Caudate nucleus (tissue), 63 donors: ENCODE measurements at places on chromosomes 7 and 10.

DNA sequence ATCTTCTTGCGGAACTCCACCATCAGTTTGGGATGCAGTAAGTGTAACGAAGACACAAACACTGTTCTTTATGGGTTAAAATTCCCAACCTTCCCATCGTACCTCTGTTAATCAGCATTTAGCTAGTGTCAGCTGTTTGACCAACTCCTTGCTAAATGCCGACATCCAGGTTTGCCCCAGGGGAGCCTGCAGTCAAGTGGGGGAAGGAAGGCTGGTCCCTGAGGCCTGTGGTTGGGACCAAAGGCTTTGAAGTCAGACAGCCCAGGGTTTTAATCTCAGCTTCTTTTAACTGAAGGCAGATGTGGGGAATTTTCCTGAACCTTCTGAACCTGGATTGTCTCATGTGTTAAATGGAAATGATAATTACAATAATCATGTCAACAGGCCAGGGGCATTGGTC lies 443.7 kb downstream of the GLRX3 start:
- DNase-seq, result no peak

DNA sequence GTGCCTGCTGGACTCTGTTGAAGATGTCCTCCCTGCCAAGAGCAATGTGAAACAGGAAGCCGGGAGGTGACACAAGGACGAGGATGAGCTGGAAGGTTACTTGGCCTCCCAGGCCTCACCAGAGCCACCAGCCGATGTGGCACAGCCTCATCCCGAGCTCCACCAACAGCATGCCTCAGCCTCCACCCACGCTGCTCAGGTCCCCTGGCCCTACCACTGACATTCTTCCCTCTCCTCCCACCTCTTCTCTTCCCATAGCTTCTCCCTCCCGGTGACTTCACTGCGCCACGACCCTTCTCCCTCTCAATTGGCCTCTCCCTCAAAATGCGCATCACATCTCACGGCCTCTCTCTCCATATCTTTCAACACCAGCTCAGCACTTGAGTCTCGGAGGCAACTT lies 249.9 kb downstream of the SKAP2 start:
- no peak for DNase-seq

DNA sequence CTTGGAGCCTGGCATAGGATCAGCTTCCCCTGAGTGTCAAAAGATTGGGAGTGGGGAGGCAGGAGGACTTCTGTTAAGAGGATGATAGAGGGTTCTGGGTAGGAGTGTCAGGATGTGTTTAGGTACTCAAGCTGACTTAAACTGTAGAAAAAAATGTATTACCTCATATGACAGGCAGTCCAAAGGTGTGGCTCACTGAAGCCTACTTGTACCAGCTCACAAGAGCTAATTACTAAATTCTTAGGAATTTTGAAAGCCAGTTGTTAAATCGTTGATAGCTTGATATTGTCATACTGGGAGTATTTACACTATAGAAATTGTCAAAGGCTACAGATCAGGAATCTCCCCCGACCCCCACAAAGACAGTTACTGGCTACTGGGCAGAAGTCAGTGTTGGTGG lies 32.1 kb downstream of the FAS start:
- no peak for DNase-seq

DNA sequence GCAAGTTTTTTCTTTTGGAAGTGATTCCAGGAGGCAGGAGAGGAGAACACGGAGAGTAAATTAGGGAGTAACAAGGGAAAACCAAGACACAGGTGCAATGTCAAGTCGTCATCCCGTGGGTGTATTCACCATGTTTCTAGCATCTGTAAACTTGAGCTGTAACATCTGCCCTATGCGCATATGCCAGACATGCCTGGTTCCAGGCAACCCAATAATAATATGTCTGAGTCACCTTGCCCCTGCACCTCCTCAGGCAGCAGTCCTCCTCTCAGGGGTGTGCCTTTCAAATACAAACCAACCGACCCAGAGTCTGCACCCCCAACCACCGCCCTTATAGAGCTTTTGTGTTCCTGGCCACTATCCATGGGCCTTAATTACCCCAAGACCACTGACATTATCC lies 107.0 kb upstream of the PDE1C start:
- no peak for DNase-seq

DNA sequence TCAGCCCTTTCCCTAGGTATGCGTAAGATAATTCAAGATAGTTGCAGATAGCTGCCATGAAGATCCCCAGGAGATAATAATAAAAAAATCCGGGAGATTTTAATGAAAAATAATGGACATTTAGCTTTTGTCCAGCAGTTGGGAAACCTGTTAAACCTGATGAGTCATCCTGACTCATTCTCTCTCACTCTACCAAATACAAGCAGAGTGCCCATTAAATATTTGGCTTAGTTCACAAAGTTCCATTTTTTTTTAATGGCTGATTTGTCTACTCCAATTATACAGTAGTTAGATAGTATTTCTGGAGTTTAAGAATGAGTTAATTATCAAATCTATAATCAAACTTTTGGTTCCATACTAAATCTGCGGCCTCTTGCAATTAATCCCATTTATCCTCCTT lies 2.1 kb upstream of the SHTN1 start:
- DNase-seq, result no peak

DNA sequence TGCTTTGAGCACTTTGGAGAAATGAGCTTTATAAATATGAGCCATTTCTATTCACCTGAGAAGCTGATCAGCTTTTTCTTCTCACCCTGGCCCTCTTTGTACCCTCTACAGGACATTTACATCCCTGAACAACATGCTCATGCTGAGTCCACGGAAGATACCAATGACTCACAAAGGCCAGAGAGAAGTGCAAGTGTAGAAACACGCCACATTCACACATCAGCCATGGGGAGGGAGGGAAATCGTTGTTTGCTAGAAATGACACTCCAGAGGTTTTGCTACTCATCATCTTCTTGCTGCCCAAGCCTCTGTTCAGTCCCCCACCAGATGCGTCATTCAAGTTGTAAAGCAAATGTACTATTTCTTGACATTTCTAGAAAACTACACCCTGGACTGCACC lies 2.8 kb upstream of the UCN3 start:
- no peak for DNase-seq

DNA sequence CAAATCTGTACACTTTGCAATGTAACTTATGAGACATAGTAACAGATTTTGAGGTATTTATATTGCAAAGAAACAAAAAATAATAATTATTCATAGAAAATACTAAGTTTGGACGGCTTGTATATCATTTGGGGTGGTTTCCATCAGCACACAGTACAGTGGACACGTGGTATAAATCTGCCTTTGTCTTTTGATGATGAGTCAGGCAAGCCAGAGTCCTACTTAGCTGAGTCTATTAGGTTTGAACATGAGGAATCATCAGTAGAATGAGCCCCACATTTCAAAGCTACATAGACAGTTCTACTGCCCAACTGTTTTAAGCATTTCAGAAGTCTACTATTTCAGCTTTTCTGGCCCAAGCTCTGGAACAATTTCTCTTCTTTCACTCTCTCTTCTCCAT lies 803.2 kb downstream of the PHTF2 start:
- DNase-seq, result no peak

- DNase-seq, result no peak
These were observed 17.3 kb downstream of the FAM107B start for GRCh38 chr10:14757394-14757793.

DNA sequence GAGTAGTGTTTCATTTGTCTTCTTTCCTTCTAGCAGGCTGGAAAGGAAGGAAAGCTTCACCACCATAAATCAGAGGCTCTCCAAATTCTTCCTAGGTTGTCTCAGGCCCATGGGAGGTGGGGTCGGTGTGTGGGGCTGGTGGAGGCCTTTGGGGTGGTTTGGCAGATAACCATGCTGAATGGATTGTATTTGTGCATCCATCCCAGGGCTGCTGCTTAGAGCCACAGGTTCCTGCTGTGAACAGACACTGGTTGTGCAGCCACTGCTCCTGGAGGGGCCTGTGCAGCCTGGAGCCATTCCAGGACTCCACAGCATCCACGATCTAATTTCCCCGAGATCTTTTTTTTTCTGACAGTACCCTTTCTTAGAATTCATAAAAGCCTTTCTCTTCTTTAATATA lies 741.8 kb downstream of the SUGCT start:
- DNase-seq, result no peak

DNA sequence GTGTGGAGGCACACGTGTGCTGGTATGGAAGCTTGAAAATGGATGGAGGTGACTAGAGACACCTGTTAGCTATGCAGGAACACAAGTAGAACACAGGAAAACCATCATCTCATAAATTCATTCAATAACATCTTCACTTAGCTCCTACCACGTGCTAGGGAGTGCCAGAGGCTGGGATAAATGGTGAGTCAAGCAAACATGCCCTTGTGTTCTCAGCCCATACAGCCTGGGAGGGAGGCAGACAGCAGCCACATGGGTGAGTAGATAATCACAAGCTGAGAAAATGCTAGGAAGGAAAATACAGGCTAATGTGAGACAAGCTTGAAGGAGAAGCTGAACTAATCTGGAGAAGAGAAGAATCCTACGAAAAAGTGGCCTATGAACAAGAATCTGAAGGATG lies 468.0 kb upstream of the ZMIZ1 start:
- DNase-seq, result no peak

DNA sequence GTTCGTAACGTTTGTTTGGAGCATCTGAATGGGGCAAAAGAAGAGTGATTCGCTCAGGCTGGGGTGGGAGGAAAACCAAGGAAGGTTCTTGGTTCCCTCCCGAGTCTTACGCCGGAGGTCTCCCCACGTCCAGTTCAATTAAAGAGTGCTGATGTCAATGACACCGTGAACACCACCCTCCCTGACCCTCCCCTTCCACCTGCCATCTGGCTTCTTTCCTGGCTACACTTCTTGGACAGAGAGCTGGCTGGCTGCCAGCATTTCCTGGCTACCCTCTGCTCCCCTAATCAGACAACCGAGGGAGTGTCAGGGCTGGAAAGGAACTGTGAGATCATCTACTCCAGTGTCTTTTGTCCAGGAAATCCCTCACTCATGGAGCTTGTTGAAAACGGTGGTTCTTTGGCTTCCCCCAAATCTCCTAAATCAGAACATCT lies 24.1 kb upstream of the FFAR4 start:
- no peak for DNase-seq

DNA sequence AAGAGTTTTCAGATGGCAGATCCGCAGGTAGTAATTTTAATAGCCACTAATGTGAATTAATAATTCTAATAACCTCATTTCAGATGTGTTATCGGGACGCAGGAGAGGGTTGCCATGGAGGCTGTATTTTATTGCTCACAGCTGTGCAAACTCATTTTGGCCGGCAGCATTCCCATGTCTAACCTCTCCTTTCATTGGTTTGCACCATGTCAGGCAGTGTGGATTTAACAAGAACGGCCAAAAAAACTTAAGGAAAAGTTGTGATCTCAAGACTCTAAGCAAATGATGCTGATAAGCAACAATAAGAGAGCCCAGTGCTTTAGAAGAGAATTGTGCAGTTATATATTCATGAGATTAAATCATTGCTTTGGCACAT lies 88.7 kb upstream of the NRP1 start:
- no peak for DNase-seq

- no peak for DNase-seq
These were observed 6.1 kb downstream of the GIMAP1 start for GRCh38 chr7:150722431-150722931.

DNA sequence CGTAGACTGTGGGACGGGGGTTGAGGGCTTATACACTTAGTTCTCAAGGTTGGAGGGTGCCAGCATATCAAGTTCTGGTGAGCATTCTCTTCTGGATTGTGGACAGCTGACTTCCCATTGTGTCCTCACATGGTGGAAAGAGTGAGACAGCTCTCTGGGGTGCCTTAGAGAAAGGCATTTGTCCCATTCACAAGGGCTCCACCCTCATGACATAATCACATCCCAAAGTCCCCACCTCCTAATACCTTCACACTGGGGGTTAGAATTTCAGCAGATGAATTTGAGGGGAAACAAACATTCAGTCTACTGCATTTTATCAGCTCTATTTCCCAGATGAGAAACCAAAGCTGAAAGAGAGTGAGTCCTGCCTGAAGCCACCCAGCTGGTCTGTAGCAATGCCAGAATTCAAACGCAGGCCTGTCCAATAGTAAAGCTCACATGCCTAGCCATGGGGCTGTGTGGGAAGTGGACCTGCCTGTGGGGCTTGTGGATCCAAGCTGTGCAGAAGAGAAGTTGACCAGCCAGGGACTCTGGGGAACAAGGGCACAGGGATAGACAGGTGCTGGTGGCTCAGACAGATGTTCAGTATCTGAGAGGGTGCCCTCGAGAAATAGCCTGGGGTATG lies 34.9 kb upstream of the LOXL4 start:
- DNase-seq, result no peak

GRCh38 chr10:92238586-92239098 lies 52.2 kb downstream of the CPEB3 start:
- DNase-seq, result no peak

- no peak for DNase-seq
These were observed 40.4 kb upstream of the DMTF1 start for GRCh38 chr7:87111877-87112276.

DNA sequence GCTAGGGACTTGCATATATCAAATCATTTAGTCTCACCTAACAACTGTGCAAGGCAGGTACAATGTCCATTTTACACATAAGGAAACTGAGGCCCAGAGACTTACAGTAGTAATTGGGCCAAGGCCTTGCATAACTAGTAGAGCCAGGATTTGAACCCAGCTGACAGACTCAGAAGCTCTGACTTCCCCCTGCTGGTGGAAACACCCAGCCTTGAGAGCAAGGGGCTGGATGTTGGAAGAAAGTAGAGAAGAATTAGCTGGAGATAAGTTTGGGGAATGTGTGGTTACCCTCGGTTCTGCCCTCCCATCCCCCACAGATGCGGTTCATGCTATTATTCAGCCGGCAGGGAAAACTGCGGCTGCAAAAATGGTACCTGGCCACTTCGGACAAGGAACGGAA lies 2.0 kb downstream of the AP1S1 start:
- DNase-seq, result no peak

DNA sequence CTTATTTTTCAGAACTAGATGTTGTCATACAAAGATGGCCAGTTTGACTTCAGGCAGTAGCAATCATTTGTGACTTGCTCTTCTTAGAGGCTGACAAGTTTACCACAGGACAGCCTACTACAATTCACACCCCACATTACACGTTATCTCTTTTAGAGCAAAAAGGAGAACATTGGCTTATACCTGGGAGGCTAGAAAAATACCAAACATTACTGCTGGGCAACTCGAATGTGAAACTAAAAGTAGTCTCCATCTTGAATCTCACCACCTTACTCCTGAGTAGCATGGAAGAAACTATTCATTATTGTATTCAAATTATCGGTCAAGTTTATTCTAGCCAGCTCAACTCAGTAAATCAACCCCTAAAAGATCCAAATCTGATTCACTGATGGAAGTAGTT lies 90.7 kb upstream of the TMEM26 start:
- no peak for DNase-seq

- no peak for DNase-seq
These were observed 5.7 kb upstream of the TIAL1 start for GRCh38 chr10:119602241-119603095.

GRCh38 chr7:15848362-15848761 lies 161.9 kb upstream of the MEOX2 start:
- no peak for DNase-seq

DNA sequence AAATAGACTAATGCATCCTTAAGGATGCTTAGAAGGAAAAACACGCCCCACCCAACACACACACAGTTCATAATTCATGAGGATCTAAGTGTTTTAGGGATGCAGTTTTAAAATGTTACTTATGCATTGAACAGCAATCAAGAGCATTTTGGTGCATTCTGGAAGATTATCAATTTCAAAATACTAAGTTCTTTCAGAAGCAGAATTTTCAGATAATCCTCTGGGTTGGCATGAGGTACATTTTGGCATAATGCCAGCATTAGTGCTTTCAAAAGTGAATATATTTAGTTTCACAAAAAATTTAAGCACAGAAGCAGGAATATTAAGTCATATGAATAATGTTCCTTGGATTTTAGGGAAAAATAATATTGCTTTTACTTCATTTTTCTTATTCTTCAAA lies 937.1 kb downstream of the REEP3 start:
- no peak for DNase-seq
